ENCODE measurements at places on chromosomes 5 and 9.

DNA sequence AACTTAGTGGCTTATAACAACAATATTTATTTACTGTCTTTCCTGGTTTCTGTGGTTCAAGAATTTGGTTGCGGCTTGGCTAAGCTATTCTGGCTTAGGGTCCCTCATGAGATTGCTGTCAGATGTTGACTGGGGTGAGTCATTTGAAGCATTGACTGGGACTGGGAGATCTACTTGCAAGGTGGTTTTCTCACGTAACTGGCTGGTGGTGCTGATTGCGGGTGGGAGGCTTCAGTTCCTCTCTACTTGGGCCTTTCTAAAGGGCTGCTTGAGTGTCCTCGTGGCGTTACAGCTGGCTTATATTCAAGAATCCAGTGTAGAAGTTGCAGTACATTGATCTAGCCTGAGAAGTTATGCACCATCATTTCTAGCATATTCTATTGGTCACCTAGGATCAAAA is 218.5 kb upstream of the ELAVL2 start:
- DNase-seq = no peak

- DNase-seq = no peak
Measured at GRCh38 chr5:125316391-125316790, 570.0 kb upstream of the ZNF608 start.

GRCh38 chr9:38263532-38263931 is 129.0 kb upstream of the ALDH1B1 start:
- peak; percentile 16 for DNase-seq

DNA sequence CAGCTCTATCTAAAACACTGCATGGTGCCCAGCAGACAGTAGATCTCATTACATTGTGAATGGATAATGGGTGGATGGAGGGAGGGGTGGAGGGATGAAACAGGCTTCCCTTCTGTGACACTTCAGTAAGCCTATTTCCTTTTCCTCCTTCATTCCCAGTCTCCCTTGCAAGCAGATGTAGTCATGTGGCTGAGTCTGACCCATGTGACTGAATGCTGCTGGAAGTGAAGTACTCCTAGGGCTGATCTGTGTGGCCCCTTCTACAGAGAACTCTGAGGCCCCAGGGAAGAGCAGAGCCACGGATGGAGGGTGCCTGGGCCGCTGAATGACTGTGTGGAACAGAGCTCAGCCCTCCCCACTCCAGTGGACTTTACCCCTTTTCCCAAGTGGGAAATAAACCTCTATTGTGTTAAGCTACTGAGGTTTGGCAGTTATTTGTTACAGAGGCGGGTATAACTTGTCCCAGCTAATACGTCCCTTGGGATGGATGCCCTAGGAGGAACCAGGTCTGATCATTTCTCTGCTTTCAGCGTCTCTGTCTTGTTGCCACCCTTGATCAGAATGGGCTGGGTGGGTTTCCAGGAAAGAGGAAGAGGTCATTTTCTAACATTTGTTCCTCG is 176.1 kb upstream of the MVB12B start:
- no peak for DNase-seq

- no peak for DNase-seq
Measured at GRCh38 chr5:173443971-173444370, 115.8 kb upstream of the STC2 start.

GRCh38 chr9:98912450-98912849 is 31.3 kb upstream of the COL15A1 start:
- DNase-seq = no peak

GRCh38 chr5:37396352-37396751 is 17.2 kb downstream of the WDR70 start:
- no peak for DNase-seq

DNA sequence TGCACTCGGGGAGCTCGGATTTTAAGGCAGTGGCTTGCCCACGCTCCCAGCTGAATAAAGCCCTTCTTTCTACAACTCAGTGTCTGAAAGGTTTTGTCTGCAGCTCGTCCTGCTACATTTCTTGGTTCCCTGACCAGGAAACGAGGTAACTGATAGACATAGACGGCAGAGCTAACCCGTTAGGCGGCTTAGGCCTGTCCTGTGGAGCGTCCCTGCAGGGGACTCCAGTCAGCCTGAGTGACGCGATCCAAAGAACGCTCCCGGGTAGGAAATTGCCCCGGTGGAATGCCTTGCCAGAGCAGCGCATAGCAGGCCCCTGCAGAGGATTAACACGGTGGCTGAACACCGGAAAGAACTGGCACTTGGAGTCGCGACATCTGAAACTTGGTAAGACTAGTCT is 1.8 kb upstream of the SELENOP start:
- DNase-seq = no peak

GRCh38 chr5:139698490-139699146 is 50.5 kb downstream of the CXXC5 start:
- peak; percentile 79 for DNase-seq

DNA sequence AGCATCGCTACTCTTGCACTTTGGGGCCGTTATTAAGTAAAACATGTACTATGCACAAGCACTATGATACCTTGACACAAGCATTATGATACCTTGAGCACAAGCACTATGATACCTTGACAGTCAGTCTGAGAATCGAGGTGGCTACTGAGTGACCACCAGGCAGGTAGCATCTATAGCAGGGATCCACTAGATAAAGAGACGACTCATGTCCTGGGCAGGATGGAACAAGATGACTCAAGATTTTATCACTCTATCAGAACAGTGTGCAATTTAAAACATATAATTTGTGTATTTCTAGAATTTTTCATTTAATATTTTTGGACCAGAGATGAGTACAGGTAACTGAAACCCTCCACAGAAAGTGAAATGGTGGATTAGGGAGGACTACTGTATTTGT is 16.9 kb downstream of the CHSY3 start:
- no peak for DNase-seq

GRCh38 chr9:121050128-121050988 is at the start of gene C5:
Gene C5, minus strand, starts transcription at chr9:121050275. Its CDS starts 29 bp downstream, at chr9:121050246.
- DNase-seq = no peak

GRCh38 chr9:130630506-130631330 is 33.7 kb upstream of the PRDM12 start:
- no peak for DNase-seq

DNA sequence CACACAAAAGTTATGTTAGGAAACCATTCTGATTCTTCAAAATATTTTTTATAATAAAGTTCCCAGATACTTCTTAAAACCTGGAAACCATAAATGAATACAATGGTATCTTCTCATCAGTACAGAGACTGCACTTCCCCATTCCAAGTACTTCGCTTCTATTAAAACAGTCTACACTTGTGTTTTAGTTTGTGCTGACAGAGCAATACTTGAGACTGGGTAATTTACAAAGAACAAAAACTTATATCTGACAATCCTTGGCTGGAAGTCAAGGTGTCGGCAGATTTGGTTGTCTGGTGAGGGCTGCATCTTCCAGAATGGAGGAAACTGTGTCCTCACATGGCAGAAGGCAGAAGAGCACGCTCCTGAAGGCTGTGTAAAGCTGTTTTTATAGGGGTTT is 70.1 kb downstream of the RFX3 start:
- no peak for DNase-seq

GRCh38 chr9:96417051-96417586 is 1.1 kb downstream of the ZNF367 start:
- peak; percentile 47 for DNase-seq

DNA sequence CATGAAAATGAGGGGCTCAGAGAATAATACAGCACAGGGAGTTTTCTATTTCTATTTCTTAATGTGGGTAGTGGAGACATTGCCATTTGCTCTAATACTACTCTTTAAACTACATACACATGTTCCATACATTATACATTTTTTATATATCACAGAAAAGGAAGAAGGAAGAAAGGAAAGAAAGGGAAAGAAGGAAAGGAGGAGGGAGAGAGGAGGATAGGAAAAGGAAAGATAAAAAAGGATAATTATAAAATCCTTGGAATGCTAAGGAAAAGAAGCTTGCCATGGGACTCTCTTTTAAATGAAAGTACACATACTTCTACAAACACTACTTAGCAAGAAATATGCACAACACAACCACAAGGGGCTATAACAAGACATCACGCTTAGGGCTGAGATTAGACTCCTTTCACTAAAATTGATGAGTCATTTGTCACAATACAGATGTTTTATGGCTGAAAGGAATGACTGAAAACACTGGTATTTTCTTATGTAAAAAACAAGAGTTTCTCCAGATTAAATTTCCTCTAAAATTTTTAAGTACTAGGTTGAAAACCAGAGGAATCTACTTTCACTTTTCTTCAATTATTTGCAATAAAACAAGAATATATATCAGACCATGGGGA is 219.8 kb downstream of the ARL15 start:
- DNase-seq = peak; percentile 88

- DNase-seq = no peak
Measured at GRCh38 chr5:132103969-132104391, 30.4 kb downstream of the CSF2 start.

DNA sequence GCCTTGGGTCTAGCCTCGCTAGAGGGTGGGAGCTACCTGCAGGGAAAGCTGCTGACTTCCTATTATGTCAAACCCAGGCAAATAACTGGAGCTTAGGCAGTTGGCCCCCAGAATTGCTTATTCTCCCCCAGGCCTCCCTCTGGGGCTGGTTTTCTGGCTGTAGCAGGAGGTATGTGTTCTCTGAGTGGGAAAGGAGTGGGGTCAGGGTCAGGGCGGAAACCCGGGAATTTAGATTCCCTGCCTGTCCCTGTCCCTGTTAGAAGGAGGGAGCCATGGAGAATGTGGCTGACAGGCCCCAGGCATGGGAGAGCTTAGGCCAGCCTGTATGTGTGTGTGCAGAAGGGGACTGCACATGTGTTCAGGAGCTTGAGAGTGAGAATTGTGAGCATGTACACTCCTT is 13.6 kb upstream of the CXXC5 start:
- DNase-seq = no peak

GRCh38 chr9:92189782-92190535 is 74.7 kb upstream of the SPTLC1 start:
- no peak for DNase-seq

- peak; percentile 75 for DNase-seq
Measured at GRCh38 chr5:119397518-119398380, 41.9 kb downstream of the TNFAIP8 start.

DNA sequence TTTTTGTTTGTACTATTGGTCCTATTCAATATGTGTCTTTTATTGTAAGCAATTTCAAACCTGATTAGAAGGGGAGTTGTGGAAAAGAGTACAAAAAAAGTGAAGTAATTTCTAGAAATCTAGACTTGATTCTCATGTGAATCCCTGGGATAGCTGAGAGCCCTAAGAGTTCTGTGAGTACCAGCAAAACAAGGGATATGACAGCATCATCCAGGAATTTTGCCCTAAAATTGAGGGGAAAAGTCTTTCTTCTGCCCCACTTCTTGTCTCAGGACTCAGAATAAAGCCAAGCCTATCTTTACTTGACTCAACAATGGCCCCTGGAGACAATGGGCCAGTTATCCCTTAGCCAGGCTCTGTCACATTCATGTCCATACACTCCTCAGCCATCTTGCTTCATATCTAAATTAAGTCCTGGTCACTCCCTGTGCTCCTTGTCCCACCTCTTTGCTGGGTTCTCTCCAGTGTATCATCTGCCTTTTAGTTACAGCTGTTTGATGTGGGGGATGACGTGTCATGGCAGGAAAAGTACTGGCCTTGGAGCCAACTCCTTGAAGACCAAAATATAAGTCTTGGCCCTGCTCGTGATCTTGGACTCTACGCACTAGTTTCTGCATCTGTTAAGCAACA is 81.2 kb downstream of the ADAMTS12 start:
- DNase-seq = peak; percentile 36

GRCh38 chr5:164277720-164278119 is 772.3 kb downstream of the MAT2B start:
- DNase-seq = peak; percentile 65

GRCh38 chr9:677461-678097 is 163.9 kb upstream of the DMRT1 start:
- DNase-seq = peak; percentile 62

DNA sequence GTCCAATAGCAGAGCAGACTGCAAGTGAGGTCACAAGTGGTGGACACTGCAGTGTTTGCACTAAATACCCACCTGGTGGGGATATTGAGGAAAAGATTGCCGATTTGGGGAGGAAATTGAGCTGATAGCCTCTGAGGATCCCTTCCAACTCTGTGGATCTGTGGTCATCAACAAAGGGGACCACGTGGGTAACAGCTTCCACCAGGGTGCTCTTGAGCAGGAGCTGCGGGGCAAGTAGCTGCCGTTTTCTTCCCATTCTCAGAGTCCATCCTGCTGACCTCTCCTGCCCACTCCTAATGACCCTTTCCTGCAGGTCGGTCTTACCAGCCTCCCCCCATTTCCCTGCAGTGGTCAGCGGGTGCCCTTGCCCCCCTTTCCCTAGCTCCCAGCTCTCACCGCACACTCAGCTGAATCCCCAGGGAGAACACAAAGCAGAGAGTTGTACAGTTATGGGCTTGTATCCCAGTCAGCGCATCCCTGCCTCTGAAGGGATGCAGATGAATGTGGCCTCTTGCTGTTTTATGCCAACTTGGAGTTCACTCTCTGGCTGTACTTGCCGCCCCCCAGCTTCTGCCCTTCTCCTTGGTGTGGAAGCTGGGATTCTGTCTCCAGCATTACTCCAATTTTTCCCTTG is 18.0 kb downstream of the DAPK1 start:
- no peak for DNase-seq

DNA sequence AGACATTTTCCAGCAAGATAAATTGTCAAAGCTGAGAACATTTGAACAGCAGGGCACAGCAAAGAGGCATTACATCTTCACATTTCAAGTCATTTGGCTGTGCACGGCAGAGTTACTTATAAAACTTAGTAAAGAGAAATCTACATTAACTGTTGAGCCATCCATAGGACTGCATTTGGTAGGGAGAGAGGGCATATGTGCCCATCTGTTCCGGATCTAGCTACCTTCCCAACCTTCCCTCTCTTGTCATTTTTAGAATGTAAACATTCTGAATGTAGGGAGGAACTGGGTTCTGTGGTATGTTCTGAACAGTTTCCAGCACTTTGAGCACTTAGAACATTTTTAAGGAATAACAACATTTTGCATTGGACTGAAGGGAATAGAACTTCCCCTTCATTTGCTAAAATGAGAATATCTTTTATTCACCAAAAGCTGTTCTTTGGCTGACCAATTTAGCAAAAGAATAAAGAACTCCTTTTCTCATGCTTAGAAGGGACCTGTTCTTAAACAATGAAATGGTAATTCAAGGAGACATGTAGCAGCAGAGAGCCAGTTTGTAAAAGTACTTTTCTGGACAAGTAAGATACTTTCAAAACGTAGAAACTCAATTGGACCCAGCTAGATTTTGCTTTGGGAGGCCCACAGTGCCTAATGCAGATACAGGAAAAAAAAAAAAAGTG is 104.4 kb downstream of the CETN3 start:
- no peak for DNase-seq

DNA sequence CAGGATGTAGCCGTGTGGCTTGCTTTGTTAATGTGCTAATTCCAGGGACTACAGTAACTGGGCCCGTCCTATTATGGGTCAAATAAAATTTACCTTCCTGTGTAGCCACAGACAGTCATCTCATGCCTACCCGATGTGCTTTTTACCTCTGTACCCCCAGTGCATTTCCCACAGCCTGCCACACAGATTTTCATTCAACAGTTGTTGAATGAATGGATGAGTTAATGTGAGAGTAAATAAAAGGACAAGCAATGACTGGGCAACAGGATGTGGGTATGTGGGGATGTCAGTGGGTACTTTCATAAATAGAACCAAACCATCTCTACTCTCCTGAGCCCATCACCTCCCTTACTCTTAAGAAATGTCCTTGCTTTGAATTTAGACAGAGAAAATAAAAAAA is 441.2 kb upstream of the ZNF462 start:
- DNase-seq = no peak

Data from astrocyte (in vitro differentiated cells and primary cell).